Astrocyte (in vitro differentiated cells and primary cell): ENCODE measurements at places on chromosomes 1 and 21.
A peak's percentile ranks its signal among the peaks of the same experiment; 100 is the strongest.

GRCh38 chr1:178237121-178237520 is 143.2 kb downstream of the RASAL2 start:
- no peak for DNase-seq

- DNase-seq, result no peak
These were observed 441.0 kb downstream of the PTPRU start for GRCh38 chr1:29677028-29678024.

DNA sequence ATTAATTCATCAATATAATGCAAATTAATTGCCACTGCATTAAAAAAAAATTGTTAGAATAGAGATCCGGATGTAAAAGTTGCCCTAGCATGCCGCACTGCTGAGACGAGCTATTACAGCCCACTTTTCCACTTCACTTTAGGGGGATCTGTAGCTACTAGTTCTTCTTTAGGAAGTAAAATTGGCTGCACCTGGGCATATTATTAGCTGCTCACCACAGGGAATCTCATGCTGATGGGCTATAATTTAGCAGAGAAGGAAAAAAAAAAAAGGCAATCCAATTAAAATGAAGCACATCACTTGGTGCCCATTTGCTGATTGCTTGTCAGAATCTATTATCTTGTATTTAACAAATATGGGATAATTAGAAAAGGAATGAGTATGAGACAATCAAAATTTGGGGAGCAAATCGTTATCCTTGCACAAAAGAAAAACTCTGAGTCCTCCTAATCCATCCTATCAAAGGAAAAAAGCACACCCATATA is 233.4 kb downstream of the DSCAM start:
- no peak for DNase-seq

DNA sequence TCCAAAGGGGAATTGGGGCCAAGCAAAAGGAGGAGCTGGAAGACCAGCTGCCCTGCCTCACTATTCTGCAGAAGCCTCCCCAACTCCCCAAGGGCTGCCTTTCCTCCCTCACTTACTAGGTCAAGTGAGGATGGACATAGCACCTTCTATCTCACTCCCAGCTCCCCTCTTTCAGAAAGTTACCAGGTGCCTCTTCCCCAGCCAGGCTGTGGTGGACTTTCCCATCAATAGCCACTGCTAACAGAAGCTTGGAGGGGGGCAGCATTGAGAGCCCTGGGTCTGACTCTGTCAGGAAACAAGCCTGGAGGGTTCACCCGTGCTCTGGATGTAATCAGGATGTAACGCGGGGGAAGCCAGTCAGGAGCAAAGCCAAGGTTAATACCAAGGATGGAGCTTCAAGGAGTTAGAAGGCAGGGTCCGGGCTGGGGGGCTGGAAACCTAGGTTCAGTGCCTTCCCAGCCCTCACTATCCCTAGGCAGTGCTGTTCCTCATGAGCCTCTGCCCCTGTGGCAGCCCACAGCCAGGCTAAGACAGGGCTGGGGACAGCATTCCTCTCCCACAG is 127.8 kb upstream of the NGF start:
- no peak for DNase-seq

- DNase-seq, result no peak
These were observed 18.5 kb upstream of the SLC25A34 start for GRCh38 chr1:15717418-15718125.

DNA sequence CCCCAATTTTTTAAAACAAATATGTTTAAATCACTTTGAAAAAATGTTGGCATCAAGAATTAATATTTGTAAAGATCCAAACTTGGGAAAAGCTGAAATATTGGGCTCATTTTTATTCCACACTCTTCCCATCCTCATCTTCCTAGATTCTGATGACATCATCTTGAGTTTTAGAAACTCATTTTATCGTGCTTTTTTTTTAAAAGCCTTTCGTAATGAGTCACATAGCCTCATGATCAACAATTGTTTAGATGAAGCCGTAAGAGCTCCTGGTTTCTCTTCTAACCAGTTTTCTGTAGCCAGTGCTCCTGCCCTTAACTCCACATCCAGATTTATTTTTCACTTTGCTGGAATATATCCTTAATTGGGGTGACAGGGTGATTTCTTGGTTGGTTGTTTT is 78.6 kb downstream of the POFUT2 start:
- DNase-seq, result peak; percentile 58

GRCh38 chr1:155205035-155205434 is 2.7 kb downstream of the THBS3 start:
- no peak for DNase-seq

DNA sequence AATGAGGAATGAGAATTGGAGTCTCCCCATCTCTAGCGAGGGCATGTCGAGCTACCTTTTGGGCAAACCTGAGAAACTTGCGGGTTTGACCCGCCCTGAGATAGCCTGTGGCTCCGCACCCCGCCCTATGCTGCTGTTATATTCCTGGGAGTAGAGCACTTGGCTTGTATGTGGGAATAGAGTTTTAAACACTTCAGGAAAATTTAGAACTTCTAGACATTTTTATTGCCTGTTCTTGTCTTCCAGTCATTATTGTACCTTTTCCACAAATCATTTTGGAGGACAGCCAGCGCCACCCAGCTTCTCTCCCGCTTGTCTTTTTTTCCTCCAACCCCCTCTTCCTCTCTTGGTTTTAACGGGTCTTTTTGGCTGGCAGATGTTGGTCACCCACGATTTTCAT is 738 bp downstream of the GNPAT start:
- no peak for DNase-seq

DNA sequence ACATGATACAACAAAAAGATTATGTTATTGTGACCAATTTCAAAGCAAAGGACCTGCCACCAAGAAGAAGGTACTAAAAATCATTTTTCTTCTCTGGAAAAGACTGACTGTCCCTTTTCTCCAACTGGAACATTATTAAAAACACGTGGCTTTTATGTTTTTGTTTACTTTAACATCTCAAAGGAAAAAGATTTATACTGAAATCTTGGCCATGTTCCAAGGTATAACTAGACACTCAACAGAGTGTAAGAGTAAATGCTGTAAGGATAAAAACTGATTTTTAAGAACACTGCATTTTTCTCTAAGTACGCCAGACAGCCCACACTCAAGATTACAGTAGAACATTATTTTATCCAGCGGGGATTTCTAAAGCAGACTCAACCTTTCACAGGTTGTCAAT is 62.1 kb downstream of the BRWD1 start:
- no peak for DNase-seq

DNA sequence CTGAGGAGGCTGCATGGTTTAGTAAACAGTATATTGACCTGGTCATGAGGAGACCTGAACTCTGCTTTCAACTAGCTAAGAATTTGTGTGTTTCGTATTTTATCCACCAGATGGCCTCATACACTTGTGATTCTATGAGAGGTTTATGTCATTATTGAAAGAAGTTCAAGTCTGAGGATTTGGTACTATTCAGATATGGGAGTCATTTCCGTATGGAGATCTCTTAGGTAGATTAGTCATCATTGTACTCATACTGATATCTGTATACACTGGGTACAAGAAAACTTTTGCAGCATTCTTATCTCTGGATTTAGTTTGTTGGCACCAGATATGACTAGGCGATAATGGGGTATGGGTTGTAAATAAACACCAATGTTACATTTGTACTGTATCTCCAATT is 26.6 kb downstream of the ATF6 start:
- peak; percentile 83 for DNase-seq

- DNase-seq, result no peak
These were observed at the start of gene LIPI for GRCh38 chr21:14210738-14211137. TSS of gene LIPI (minus strand) at chr21:14210955. CDS start at chr21:14210845, 110 bp downstream.

DNA sequence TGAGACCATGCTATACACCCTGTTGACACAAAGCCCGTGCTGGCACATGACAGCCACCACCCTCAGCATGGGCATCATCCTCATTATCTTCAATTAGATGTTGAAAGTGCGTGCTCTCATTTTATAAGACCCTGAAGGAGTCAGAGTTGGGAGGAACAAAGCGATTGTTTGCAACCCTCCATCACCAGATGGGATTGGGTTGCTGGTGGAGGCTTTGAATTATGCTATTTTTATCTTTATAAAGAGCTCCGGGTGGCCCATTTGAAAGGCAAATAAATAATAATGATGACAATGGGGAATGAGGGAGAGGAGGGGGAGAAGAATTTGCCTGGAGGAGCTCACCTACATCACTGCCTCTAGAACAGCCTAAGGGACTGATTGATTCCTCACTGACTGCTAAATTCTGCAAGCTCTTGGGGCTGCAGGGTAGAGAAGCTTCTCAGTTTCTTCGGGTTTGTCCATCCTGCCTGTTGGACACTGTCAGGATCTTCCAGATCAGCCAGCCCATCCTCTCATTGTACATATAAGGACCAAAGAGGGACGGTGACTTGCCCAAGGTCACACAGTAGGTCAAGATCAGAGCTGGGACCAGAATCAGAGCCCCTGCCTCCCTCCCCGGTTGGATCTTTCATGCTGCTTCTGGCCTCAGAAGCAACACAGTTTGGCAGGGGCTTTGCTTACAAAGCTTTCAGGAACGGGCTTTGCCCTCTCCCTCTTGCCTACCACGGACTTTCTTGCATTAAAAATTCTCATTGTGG is 130.9 kb upstream of the ZBTB40 start:
- no peak for DNase-seq

- DNase-seq, result peak; percentile 23
These were observed 87.8 kb downstream of the MRPL37 start for GRCh38 chr1:54287801-54288211.

DNA sequence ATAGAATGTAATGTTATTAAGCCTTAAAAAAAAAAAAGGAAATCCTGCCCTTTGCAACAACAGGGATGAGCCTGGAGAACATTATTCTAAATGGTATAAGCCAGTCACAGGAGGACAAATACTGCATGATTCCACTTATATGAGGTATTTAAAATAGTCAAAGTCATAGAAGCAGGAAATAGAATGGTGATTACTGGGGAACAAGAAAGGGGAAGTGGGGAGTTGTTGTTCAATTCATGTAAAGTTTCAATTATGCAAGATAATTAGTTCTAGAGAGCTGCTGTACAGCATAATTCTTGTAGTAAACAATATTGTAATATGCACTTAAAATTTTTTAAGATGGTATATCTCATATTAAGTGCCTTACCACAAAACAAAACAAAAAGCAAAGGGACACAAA is 13.2 kb downstream of the FCER1A start:
- DNase-seq, result no peak

DNA sequence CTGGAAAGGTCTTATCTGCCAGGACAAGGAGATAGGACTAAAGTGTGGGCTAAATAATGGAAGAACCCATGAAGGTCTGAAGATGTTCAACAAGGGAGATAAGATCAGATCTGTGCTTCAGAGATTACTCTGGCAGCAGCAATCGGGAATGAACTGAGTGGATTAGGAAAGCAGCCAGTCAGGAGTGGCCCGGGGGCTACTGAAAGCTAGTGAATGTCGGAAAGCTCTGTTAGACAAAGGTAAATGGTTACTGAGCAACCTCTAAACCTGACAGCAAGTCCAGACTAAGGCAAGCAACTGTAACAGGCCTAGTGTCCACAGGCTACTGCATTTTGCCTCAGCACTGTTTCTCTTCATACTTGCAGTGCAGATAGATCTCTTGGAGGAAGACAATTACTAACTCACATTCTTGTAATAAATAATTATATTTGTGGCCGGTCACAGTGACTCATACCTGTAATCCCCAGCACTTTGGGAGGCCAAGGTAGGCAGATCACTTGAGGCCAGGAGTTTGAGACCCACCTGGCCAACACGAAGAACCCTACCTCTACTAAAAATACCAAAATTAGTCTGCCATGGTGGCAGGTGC is 12.5 kb downstream of the IQGAP3 start:
- DNase-seq, result no peak

DNA sequence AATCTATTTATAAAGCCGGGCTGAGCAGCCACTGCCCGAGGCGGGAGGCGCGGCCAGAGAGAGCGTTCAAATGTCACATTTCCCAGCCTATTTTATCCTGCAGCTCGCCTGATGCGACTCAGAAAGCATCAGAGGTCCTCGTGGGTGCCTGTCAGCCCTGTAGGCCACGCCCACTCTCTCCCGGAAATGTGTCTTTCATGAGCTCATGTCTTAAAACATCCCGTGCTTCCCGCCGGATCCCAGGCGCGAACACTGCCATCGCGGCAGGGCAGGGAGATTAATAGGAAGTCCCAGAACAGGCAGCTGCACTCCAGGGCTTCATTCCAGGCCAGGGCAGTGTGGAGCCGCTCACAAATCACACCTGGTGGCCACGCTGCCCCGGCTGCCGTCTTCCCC is 117.5 kb downstream of the PRDM16 start:
- peak; percentile 80 for DNase-seq

DNA sequence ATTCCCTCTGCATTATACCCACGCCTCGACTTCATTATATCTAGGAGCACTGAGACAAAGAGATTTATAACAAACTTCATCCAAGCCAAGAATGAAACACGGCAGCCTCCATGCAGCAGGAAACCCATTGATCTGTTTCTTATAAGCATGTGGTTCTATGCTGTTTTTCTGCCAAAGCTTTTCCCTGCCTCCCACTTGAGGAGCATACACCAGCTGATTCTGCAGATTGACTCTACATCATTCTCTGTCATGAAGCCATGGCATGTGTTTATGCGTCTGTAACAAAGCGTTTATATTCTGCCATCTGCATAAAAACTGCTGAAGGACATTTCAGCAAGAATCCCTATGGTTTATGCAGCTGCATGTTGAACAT is 102.0 kb downstream of the CYYR1 start:
- no peak for DNase-seq
